ENCODE measurements at places on chromosomes 13 and 19.

DNA sequence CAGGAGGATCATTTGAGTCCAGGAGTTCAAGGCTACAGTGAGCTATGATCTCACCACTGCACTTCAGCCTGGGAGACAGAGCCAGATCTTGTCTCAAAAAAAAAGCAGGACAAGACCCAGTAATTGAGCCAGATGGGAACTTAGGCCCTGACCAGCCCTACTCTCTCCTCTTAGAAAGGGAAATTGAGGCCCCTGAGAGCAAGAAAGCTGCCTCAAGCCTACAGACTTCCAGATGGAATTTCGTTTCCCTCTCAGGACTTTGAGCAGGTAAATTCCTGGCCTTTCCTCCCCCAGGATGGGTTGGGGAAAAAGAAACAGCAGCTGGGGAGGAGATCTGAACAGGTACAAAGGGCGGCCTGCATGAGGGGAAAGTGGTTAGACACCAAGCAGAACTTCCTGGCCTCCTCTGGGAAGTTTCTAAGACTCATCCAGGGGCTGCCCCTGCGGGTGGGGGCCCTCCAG lies 3.6 kb upstream of the BCL3 start:
- no peak for DNase-seq

DNA sequence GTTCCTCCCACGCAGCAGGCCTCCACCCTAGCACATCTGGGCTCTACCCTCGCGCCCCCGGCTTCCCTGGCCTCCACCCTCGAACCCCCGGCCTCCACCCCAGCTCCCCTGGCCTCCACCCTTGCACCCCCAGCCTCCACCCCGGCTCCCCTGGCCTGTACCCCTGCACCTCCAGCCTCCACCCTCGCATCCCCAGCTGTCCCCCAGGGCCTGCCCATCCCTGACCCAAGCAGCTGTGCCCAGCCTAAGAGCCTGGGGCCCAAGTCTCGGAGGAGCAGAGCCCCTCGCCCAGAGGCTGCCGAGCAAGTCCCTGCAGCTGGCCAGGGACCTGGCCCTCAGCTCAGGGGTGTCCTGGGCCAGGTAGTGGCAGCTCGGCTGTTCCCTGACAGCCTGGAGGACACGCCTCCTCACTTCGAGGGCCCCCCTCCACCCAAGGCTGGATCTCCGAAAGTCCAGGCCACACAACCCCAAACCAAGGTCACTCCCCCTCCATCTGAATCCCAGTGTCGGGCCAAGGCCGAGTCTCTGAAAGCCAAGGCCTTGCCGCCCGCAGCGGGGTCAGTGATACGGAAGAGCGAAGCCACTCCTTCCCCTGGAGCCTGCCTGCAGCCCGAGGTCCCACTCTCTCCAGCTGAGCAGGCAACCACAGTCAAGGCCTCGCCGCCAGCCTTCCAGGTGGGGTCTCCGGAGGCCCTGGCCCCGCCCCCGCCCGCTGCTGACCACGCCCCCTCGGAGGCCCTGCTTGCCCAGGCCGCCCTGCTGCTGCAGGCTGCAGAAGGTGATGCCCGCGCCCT lies 7.9 kb upstream of the ARHGAP33 start:
- peak; percentile 35 for DNase-seq

GRCh38 chr19:31841755-31842154 lies 492.5 kb upstream of the TSHZ3 start:
- DNase-seq, result no peak

DNA sequence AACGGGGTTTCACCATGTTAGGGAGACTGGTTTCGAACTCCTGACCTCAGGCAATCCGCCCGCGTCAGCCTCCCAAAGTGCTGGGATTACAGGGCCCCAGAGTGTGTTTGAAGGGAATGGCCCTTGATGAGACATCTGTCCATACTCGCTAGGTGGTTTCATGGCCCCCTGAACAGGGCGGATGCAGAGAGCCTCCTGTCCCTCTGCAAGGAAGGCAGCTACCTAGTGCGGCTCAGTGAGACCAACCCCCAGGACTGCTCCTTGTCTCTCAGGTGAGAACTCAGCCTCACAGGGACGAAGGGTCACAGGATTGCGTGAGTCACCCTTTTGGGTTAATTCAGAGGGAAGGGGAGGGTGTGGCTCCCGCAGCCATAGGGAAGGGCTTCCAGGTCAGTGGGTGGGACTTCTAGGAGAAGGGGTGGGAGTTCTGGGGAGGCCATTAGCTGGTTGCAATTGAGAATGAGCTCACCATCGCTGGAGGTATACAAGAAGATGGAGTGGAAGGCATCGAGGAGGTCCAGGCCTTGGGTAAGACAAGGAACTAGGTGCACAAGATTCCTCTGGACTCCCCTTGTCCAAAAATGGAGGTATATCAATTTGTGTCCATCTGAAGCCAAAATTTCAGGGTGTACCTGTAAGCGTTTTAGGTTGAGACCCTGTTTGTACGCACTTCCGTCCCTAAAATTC lies 9.2 kb downstream of the SHD start:
- DNase-seq, result no peak

DNA sequence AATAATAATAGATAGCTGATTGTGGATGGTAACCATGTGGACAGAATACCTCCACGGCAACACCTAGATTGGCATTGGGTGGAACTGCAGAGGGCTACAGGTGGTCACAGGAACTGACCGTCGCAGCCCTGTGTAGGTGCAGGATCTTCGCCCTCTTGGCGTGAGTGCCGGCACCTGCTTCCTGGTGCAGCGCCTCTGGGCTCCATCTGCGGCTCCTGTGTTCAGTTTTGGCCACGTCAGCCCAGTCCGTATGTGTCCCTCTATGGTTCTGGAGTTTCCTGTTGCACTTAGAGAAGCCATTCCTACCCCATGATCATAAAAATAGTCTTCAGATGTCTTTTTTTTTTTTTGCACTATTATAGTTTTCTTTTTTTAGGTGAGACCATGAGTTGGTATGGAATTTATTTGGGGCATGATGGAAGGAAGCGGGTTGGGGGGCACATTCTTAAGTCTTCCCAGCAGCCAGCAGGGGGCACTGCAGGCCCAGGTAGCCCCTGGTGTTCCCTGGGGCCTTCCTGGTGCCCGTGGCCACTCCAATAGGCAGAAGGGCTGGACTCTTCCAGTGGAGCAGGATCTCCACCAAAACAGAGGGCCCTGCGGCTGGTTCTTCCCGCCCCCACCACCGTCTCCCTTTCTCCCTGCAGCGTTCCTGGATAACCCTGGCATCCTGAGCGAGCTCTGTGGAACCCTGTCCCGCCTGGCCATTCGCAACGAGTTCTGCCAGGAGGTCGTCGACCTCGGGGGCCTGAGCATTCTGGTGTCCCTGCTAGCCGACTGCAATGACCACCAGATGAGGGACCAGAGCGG lies 10.1 kb upstream of the SLC25A42 start:
- peak; percentile 7 for DNase-seq

GRCh38 chr19:1136201-1136600 lies 32.4 kb downstream of the GPX4 start:
- no peak for DNase-seq

DNA sequence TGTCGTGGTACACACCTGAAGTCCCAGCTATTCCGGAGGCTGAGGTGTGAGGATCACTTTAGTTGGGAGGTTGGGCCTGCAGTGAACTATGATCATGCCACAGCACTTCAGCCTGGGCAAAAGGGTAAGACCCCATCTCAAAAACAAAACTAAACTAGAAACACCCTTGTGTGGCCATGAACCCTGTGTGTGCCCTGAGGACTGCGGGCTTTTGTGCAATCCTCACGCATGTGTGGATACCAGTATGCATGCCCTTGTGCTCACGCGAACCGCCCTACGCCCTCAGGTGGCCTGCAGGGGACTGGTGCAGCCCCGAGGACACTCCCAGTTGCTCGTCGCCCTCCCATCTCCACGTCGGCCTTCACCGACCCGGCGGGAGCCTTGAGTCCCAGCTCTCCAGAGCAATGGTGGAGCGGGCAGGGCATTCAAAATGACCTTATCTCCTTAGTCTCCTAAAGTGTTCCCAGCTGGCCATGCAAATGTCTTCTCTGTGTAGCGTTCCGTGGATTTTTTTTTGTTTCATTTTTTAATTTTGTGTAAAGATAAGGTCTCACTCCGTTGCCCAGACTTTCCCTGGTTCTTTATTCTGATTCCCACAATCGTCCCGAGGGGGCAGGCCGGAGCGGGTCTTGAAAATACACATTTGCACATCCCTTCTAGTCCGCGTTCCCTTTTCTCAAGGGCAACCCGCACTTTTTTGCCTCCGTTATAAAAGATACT lies 868 bp upstream of the EGLN2 start:
- DNase-seq, result peak; percentile 64

GRCh38 chr19:10112037-10112761 lies 706 bp downstream of the P2RY11 start:
- DNase-seq, result no peak

- no peak for DNase-seq
Observed at GRCh38 chr13:43170506-43170905, 147.1 kb downstream of the DNAJC15 start.

GRCh38 chr13:100636441-100636840 lies 38.2 kb downstream of the TMTC4 start:
- no peak for DNase-seq

DNA sequence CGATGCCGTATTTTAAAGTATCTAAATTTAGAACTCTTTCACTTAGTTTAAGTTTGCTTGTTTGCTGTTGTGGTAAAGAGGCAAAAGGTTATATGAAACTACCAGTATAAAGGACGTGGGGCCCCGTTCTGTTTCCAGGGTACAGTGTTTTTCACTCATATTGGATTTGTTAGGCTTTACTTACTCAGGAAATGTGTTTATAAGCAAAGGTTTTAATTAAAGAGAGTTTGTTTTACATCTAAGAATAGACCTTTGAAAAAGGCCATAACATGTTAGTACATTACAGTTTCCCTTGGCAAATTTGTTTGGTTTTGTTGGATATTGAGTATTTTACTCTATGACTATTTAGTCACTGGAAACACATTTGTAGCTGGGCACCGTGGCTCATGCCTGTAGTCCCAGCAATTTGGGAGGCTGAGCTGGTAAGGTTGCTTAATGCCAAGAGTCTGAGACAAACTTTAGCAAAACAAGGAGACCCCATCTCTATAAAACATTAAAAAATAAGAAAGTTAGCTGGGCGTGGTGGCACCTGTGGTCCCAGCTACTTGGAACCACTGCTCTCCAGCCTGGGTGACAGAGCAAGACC lies 7.1 kb downstream of the DGKH start:
- DNase-seq, result no peak

- no peak for DNase-seq
Observed at GRCh38 chr19:19192910-19193423, 909 bp downstream of the RFXANK start.

DNA sequence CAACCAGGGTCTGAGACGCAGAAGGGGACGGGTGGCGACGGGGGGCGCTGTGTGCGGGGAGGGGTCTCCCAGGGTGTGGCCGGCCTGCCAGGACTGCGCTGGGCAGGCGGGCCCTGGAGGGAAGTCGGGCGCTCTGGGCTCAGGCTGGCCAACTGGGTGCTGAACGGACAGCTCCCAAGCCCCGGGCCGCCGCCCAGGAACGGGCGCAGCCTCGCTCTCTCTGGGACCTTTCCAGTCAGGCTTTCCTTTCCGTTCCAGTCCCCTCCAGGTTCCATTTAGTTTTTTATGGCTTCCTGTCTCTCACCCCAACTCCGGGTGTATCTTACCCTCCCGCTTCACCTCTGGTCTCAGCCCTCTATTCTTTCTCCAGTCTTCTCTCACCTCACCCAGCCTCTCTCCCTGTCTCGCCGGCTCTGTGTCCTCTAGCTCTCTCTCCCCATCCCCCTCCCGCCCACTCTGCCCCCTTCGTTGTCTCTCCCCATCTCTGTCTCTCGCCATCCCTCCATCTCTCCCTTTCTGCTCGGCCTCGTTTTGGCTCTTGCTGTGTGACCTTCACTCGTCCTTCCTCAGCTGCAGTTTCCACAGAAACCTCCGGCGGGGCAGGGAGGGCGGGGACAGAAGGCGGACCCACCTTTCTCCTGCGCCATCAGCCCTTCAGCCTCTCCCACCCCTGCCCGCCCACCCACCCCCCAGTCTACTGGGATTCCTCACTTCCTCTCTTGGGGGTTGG lies 3.3 kb upstream of the ATP1A3 start:
- peak; percentile 6 for DNase-seq

- DNase-seq, result no peak
Observed at GRCh38 chr19:31154021-31154420, 195.2 kb downstream of the TSHZ3 start.

GRCh38 chr13:104823709-104824108 lies 1711.8 kb downstream of the EFNB2 start:
- DNase-seq, result no peak

- DNase-seq, result peak; percentile 41
Observed at GRCh38 chr19:13260883-13261653, 110.9 kb downstream of the IER2 start.

DNA sequence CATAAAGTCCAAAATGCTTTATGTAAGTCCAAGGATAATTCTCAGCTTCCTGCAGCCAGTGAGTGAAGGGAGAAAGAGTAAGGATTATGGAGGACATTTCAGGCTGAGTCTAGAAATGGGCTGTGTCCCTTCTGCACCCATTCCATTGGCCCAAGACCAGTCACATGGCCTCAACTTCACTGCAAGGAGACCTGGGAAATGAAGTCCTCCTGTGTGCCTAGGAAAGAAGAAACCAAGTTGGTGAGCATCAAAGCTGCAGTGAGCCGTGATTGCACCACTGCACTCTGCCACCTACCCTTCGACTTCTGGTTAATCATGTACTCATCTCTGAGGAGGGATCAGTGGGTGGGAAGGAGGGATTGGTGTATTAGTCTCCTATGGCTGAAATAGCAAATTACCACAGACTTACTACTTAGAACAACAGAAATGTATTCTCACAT lies 3.6 kb upstream of the CD37 start:
- DNase-seq, result peak; percentile 91

DNA sequence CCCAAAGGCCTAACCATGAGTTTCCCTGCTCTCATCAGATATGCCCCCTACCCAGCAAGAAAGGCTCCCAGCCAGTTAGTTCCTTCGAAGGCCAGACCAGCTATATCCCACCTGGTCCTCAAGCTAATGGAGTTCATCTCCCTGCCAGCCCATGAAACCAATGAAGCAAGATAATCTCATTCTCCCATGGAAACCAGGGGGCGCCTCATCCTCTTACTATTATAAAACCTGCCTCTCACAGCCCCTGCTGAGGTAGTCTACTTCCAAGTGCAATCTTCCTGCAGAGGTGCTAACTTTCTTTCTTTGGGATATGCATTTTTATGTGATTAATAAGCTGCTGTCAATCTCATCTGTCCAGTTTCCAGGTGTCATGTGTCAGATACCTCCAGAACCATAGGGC lies 34.0 kb upstream of the ZNF573 start:
- no peak for DNase-seq

DNA sequence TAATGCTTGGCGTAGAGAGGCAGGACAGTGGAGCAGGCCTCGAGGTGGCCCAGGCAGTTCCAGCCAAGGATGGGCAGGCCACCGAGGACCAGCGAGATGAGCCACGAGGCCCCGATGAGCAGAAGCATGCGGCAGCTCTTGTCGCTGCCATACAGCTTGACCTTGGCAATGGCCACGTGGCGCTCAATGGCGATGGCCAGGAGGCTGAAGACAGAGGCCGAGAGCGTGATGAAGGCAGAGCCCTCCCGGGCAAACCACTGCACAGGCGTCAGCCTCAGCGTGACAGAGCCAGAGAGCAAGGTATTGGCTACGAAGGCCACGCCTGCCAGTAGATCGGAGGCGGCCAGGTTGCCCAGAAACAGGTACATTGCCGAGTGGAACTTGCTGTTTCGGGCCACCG lies 6.8 kb downstream of the S1PR2 start:
- no peak for DNase-seq

All from kidney glomerular epithelial cell (primary cell).